ENCODE measurements at places on chromosomes 2 and 18.

DNA sequence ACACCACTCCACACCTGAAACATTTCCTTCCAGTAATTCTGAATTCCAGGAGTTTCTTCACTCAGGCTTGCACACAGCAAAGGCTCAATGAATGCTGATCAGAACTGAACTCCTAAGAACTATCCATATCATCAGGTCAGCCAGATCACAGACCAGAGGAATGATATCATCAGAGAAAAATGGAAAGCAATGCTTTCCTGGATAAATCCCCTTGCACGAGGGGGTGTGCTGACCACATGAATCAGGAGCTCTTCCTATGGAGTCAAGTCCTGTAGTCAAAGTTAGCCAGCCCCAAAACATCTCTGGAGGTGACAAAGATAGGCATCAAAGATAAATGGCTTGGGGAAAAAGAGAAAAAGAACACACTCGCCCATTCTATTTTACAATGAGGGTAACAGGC, 83.8 kb upstream of the ACVR2A start:
- no peak for DNase-seq

DNA sequence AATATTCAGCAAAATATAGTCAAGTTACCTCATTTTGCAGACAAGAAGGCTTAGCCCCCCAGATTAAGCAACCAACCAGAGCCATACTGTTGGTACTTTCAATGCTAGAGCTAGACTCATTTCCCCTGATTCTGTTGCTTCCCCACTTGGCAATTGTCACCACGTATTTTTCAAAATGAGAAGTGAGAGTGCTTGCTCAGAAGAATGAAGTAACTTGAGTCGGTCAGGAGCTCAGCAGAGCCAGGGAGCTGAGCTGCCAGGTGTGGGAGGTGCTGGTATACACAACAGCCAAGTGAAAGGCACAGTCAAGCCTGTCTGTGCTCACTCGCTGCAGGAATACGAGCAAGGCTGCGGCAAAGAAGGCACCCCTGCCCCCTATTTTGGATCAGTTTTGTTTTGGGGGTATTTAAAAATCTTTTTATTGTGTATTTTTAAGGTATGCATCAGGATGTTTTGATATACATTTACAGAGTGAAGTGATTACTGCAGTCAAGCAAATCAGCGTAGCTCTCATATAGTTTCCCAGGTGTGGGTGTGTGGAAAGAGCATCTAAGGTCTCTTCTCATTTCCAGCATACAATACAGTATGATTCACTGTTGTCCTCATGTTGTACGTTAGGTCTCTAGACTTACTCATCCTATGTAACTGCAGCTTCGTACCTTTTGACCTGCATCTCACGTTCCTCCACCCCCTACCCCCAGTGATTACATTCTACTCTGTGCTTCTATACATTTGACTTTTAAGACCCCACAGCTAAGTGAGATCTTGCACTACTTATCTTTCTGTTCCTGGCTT, 62.4 kb downstream of the MRPS9 start:
- no peak for DNase-seq

- DNase-seq, result no peak
These were observed 5.2 kb upstream of the ARMC9 start for GRCh38 chr2:231193216-231193615.

DNA sequence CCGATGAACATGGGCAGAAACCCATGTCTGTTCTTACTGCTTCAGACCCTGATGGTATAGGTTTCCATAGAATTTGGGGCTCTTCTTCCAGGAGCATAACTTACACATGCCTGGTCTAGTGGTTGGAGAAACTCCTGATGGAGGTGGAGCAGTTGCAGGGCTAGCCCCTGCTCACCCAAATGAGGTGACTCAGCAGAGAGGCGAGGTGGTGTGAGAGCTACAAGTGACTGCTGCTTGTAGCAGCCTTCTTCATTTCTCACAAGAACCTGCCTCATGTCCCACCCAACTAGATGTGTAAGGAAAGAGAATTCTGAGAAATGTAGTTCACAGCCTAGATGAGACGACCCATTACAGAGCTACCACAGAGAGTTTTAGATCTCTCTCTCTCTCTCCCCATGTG, 105.3 kb downstream of the ZNF407 start:
- DNase-seq, result no peak

- DNase-seq, result no peak
These were observed 117.5 kb upstream of the CCDC68 start for GRCh38 chr18:55076643-55077218.

GRCh38 chr2:44752761-44753160, 188.7 kb upstream of the SIX3 start:
- DNase-seq, result no peak

DNA sequence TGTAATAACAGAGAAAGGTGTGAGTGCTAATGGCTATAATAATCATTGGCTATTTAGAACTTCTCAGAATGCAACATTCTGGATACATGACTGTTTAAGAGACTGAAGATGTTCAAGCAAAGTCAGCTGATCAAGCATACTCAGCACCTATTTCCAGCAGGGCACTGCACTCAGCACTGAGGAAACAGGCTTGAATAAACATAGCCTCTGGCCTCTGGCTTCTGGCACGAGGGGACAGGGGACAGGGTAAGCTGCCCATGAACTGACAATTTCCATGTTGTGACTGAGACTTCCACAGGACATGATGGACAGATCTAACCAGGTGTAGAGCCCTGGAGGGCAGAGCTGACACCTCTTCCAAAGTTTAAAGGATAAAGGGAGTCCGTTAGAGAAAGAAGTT, 1.3 kb downstream of the MARCO start:
- DNase-seq, result no peak

DNA sequence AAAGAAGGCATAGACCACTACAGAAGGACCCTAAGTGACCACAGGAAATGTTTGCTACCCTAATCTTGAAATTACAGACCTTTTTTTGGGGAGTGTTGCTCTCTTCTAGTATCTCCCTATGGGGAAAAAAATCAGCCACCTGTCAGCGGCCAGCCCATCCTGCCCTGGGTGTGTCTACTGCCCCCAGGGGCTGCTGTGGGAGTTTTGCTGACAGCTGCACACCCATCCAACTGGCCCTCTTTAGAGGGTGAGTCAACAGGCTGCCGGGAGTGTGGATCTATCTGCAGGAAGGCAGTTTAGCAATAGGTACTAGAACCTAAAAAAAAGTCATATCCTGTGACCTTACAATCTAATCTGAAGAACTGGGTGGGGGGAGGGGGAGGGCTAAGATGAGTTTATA, 796 bp upstream of the DYSF start:
- DNase-seq, result peak; percentile 14

GRCh38 chr2:18790509-18791171, 201.3 kb upstream of the NT5C1B start:
- no peak for DNase-seq

DNA sequence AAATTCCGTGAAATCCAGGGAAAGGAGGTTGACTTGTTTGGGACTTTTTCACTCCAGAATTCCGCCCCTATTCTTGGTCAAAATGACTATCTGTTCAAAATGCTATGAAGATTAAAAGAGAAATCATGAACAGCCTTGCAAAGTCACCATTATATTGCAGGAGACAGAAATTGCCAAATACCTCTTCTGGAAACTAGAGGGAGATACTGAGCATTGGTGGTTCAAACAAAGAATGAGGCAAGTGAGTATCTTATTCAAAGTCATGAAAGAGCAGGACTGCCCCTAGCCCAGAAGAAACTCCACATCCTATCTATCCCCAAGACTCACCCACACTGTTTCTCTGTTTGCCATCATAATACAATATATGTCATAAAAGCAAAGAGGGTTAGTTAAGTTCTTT, 862.3 kb upstream of the POU3F3 start:
- no peak for DNase-seq

- no peak for DNase-seq
These were observed 32.3 kb downstream of the ADI1 start for GRCh38 chr2:3487028-3487425.

DNA sequence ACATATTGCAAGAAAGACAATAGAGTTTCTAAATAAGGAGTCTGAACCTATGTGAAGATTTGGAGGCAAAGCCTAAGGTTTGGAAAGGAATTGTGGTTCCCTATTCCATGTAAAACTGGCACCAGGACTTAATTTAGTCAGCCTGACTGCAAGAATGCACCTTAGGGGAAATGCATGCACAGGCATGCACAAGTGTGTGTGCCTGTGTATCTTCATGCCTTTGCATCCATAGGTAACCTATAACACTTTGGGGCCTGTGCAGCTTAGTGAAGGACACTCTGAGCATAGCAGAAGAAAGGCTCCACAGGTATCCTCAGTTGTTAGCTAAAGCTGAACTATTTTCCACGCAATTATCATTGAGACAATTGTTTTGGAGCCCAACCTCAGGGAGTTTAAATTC, 73.4 kb downstream of the RPRM start:
- no peak for DNase-seq
